ENCODE measurements at places on chromosomes 2 and 18.
A peak's percentile ranks its signal among the peaks of the same experiment; 100 is the strongest.

GRCh38 chr2:42859006-42859552, 66.7 kb upstream of the HAAO start:
- peak; percentile 40 for DNase-seq

GRCh38 chr2:86598966-86599365, 24.7 kb downstream of the RNF103 start:
- DNase-seq: no peak

GRCh38 chr18:40360558-40360957, 1594.5 kb upstream of the PIK3C3 start:
- DNase-seq: no peak

DNA sequence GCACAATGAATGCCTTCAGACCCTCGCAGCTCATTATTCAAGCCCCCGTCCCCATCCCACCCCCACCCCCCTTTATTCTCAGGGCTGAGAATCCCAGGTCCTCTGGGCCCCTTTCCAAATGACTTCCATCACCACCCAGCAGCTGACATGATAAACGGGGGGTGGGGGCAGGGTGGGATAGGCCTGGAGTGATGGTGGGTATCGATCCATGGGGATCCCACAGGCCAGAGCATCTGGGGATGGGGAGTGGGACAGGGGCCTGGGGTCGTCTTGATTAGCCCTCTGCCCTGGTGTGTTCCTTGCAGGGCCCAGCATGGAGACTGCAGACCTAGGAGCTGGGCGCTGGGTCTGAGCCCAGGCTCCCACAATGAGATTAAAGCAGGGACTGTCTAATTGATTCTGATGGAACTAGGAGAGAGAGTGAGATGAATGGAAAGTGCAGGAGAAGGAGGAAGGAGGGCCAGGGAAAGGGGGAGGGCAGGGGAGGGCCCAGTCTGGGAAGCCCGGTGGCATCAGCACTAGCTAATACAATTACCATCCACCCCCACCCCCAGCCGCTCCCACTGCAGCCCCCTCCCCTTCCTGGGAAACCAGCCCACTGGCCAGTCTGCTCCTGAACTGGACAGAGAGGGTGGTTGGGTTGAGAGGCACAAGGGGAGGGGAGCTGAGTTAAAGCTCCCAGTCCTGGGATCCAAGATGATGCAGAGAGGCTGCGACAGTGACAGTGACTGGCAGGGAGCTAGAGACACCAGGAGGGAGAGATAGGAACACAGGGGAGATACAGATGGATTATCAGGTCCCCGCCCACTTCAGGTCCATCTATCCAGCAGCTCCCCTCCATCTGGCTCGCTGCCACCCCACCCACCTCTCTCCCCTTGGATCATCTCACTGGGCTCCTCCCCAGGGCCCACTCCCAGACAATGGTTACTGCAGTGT, 13.1 kb upstream of the TNS1 start:
- no peak for DNase-seq

DNA sequence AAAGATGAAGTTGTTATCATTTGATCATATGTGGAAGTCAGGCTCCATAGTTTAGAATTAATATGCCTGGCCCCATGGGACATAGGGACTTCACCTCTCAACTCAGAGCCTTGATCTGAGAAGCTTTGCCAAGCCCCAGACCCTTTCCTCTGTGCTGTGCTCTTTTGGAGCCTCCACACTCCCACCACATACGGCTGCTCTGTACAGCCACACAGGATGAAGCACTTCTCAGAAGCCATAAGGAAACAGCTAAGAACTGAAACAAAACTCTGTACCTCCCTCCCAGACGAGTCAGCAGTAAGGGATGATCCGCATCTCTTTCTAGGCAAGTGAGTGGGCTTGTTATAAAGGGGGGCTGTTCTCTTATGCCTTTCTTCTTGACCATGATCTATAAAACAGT, 66.5 kb downstream of the CAB39 start:
- DNase-seq: no peak

DNA sequence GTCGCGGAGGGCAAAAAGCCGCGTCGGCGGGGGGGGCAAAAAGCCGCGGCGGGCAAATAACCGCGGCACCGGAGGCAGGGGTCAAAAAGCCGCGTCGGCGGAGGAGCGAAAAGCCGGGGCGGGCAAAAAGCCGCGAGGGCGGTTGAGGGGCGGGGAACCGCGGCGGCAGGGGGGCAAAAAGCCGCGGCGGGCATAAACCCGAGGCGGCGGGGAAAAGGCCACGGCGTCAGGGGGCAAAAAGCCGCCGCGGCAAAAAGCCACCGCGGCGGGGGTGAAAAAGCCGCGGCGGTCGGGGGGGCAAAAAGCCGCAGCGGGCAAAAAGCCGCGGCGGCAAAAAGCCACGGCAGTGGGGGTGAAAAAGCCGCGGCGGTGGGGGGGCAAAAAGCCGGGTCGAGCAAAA, 598.0 kb upstream of the TEKT4 start:
- DNase-seq: no peak

GRCh38 chr2:144751142-144751905, 231.4 kb upstream of the ZEB2 start:
- DNase-seq: no peak

Measured in T-helper 17 cell (primary cell).